ENCODE measurements at places on chromosomes 4 and X.

GRCh38 chr4:7871356-7871755 lies 68.3 kb downstream of the AFAP1 start:
- DNase-seq: no peak

- no peak for DNase-seq
Measured at GRCh38 chrX:151396042-151396824, 773 bp upstream of the VMA21 start.

GRCh38 chr4:154998284-154998683 lies 210.2 kb upstream of the NPY2R start:
- no peak for DNase-seq

GRCh38 chr4:184147858-184148737 lies 69.6 kb downstream of the ENPP6 start:
- no peak for DNase-seq
